Glutamatergic neuron (in vitro differentiated cells): ENCODE measurements at places on chromosomes 5 and 9.
A peak's percentile ranks its signal among the peaks of the same experiment; 100 is the strongest.

GRCh38 chr9:90288275-90288639, 354.4 kb downstream of the DIRAS2 start:
- no peak for DNase-seq

- no peak for DNase-seq
These were observed 43.0 kb upstream of the GNAQ start for GRCh38 chr9:78074385-78075291.

- no peak for DNase-seq
These were observed 218.6 kb downstream of the MAN2A1 start for GRCh38 chr5:109908366-109908765.

GRCh38 chr5:142046191-142046590, 33.4 kb upstream of the GNPDA1 start:
- no peak for DNase-seq

DNA sequence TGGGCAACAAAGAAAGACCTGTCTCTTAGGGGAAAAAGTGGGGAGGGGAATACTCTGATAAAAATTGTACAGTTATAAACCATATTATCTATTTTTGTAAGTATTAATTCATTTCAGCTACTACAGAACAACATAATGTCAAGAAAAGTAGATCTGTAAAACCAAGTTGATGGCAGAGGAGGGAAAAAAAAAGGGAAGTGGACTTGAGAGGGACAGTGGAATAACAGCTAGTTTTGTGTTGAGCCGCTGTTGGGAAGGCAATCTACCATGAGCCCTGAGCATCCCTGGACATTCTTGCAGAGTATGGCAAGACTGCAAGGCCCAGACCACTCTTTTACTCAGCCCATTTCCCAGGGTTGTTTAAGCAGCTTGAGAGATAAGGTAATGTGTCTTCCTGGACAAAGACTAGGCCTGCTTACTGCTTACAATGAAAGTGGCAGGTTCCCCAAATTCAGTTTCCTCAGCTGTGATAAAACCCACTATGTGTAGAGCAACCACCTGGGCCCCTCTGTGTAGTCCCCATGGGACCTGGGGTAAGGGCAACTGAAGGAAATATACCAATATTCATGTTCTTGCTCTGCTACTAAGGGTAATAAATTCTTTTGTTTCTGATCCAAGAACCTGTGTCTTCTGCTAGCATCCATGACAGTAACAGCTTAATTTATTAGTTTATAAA, 25.0 kb downstream of the CEP120 start:
- no peak for DNase-seq

DNA sequence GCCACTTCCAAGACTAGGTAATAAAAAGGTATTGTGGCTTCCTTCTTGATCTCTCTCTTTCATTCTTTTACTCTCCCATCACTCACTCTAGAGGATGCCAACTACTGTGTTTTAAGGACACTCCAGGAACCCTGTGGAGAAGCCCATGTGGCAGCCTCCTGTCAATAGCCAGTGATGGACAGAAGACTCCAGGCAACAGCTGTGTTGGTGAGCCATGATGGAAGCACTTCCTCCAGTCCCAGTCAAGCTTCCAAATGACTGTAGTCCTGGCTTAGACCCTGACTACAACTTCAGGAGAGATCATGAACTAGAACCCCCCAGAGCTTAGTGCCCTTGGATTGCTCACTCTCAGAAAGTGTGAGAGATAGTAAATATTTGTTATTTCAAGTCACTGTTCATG, 123.9 kb downstream of the PPP2R2B start:
- DNase-seq = no peak

- no peak for DNase-seq
These were observed 7.6 kb downstream of the FOXE1 start for GRCh38 chr9:97860451-97861147.

GRCh38 chr5:139301808-139302499, 8.4 kb downstream of the MATR3 start:
- DNase-seq = no peak

DNA sequence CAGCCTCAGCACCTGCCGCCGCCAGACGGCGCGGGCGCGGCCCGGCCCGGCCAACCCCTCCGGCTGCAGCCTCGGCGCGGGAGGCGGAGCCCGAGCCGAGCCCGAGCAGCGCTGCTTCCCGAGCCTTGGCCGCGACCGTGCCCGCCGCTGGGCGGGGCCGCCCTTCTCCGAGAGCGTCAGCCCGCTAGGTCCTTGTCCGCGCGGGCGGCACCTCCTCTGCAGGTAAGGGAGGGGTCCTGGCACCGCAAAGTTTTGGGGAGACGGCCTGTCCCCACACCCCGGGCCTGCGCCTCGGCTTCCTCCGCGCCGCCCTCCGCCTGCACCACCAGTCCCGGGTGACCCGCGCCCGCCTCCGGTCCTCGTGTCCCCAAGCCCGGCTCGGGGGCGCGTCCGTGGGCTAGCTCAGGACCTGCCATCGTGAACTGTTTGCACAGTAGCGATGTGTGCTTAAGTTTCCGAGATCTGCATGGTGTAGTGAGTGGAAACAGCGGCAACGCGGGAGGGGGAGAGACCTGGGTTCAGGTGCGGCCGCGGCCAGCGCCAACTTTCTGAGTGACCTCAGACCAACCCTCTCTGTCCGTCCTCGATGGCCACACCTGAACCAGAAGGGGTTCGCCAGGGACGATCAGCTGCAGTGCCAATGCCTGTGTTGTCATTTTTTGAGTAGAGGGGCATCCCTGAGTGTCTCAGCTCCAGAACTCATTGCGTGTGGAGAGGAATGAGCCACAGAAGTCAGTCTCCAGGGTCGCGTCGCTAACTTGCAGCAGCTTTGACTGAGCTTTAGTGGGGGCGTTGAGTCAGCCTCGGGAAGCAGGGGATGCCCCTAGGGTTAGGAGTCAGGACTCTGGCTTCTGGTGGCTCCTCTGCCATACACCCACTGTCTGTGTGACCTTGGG, at the start of gene FRMPD1:
TSS of gene FRMPD1 (plus strand) at position 82 of the 896 bp plus-strand sequence. CDS start 41,688 bp downstream, outside the sequence.
- DNase-seq = no peak

GRCh38 chr5:163347671-163348070, 89.7 kb upstream of the CCNG1 start:
- peak; percentile 56 for DNase-seq

DNA sequence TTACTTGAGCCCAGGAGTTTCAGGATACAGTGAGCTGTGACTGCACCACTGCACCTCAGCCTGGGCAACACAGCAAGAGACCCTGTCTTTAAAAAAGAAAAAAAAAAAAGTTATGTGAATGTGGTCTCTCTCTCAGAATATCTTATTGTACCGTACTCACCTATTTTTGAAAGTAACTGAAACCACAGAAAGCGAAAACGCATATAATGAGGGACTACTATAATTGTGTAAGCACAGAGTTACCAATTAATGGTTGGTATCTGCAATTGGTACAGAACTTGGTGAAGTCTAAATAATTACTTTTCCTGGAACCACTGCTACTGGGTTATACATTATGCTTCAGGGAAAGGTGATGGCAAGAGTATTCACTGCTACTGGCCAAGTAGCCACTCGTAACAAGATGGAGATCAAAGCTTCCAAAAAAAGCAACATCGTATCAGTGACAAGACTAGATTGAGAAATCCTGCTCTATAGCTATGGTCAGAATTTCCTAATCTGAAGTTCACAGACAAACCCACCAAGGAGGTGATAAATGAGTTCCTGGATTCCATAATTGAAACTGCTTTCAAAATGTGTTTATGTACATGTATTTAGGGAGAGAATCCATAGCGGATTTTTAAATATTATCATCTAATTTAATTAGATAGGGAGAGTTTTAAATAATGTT, 82.7 kb downstream of the NR6A1 start:
- no peak for DNase-seq

- no peak for DNase-seq
These were observed 155.8 kb downstream of the TSSK1B start for GRCh38 chr5:113278976-113279375.
